ENCODE measurements at places on chromosomes 13 and 19.

DNA sequence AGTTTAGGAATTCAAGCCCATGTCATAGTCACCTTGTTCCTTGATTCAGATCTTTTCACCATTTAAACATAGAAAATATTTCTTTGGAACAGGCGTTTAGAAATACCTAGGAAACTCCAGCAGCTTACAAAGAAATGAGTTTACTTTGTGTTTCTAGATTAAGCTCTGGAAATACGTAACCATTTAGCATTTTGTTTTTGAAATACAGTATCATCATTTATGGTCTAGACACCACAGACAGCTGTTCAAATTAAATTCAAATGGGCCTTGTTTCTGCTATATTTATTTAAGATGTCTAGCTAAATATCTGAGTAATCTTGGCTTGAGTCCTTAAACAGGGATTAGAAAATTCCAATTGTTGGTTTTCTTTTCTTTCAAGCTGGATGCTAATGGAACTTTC lies 228.5 kb downstream of the NDFIP2 start:
- DNase-seq = no peak

GRCh38 chr13:113126265-113127150 lies 3.9 kb downstream of the F10 start:
- no peak for DNase-seq

- DNase-seq = peak; percentile 61
Measured at GRCh38 chr19:17282488-17283125, 906 bp downstream of the ANKLE1 start.

DNA sequence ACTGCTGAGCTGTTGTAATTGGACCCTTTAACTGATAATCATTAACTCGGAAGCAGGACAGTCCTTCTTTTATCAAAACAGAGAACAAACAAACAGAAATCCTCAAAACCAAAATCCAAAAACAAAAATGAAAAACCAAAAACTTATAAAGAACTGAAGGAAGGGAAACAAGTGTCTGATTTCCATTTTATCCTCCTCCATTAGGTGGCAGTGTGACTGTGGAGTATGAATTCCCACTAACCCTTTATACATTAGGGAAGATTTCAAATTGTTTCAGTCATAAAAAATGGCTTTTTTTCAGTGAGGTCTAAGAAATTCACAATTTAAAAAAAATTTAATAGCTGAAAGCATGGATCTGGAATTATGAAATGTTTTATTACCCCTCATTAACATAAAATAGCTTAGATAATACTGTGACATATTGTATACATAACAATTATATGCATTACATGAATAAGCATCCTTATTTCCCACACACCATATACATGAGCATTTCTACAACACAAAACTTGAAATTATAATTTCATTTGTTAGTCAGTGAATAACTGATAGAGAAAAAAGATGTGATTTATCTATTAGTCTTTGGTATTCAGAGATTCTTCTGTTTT lies 1074.3 kb upstream of the PCDH9 start:
- no peak for DNase-seq

- no peak for DNase-seq
Measured at GRCh38 chr19:2216361-2217225, 19.5 kb downstream of the PLEKHJ1 start.

DNA sequence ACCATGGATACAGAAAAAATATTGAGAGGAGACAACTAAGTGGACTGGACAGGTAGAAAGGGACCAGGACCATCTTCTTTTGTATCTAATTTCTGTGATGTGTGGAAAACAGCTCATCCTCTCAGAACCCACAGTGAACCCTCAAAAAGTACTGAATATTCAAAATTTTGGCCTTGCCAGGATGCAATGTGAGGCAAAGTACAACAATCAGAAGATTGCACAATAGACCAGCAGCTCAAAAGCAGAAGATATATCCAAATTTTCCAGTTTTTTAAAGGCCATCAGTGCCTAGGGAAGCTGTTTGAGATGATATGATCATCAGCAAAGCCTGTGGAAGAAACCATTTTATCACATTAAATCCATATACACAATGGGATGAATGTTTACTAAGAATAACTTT lies 973.3 kb upstream of the MIR17HG start:
- DNase-seq = no peak

GRCh38 chr19:50402544-50403301 lies 16.0 kb upstream of the SPIB start:
- DNase-seq = no peak

- no peak for DNase-seq
Measured at GRCh38 chr19:46502891-46503290, 7.2 kb upstream of the PNMA8B start.

DNA sequence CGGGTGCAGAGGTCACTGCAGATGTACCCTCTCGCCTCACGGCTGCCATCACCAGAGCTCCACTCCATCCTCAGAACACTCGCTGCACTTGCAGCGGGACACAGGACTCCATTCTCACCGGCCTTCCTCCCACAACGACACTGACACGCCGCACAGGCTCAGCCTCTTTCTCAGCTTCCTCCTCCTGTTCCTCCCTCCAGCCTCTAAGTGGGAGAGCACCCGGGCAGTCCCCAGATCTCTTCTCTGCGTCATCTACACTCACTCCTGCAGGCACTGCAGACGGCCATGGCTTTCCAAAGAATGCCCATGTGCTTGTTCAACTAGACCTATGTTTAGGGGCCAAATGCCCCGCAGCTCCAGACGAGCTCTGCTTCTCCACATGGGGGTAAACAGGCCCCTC lies 14.3 kb upstream of the FKRP start:
- no peak for DNase-seq

DNA sequence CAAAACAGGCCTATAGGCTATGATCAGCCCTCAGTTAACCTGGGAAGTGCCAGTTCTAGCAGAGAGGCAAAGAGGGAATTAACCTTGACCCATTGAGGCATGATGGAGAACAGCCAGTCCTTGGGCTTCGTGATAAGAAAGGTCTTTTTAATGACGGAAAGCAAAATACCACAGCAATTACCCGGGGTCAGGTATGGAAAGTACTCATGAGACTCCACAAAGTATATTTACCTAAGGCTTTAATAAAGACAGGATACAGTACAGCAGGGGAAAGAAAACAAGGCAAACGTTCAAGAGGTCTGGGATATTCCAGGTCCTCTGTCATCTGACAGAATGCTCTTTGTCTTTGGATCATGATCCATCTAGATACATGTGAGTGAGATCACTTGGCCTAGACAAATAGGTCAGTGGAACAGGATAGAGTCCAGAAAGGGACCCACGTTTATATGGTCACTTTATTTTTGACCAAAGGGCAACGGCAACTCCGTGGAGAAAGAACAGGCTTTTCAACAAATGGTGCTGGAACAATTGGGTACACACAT lies 52.2 kb downstream of the WDFY2 start:
- no peak for DNase-seq

GRCh38 chr13:66222926-66223325 lies 1007.2 kb downstream of the PCDH9 start:
- DNase-seq = no peak

- DNase-seq = no peak
Measured at GRCh38 chr19:15180451-15181390, 20.1 kb downstream of the NOTCH3 start.

GRCh38 chr13:30026093-30026492 lies 175.7 kb upstream of the UBL3 start:
- DNase-seq = no peak

DNA sequence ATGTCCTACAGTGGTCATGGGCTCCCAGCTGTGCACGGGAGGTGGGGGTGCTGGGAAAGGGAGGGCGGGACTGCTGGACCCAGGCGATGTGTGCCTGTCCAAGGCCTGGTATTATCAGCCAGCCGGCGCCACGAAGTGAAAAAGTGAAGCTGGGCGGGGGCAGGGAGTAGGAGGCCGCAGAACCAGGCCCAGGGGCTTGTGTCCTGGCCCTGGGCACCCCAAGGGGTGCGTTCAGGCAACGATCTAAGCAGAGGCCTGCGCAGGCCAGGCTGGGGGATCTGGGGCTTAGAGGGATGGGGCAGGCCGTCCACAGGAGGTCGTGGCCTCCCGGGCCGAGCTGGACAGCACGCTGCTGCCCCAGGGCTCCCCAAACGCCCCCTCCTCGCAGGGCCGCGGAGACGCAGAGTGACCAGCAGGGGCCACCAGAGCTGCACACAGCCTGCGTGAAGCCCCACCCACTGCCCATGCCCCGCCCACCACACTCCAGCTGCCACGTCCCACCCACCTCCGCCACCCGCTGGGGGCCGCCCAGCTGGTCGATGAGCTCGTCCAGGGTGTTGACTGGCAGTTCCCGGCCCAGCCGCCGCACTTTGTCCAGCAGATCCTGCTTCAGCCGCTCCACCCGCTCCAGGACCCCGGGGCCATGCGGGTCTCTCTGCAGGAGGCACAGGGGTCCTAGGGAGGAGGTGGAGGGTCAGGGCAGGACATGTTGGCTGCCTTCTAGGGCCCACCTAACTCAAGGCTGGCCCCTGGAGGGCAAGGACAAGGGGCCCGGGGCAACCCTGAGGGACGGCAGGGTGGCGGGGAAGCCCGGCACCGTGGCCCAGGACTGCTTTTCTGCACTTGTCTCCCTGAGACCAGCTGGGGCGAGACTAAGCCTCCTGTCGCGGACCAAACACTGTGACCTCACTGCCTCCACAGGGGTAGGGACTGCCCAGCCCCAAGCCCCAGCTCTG lies 9.5 kb downstream of the GPX4 start:
- peak; percentile 56 for DNase-seq

GRCh38 chr13:23618341-23618740 lies 48.1 kb downstream of the TNFRSF19 start:
- no peak for DNase-seq

- DNase-seq = no peak
Measured at GRCh38 chr13:111027458-111028439, 87.4 kb upstream of the ARHGEF7 start.

DNA sequence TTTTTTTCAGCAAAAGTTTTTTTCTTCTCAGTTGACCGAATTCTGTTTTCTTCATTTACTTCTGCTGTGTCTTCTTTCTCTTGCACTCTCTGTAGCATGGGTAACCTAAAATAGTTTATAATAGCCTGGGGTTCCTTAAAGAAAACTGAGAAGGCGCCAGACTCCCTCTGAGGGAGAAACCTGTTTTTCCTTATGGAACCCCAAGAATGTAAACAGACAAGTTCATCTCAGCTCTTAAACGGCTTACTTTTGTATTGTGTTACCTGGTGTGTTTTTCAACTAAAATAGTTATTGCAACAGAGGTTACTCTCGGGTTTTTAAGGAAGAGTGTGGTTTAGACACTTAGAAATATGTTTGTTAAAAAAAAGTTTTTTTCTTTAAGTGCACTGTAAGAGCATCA lies 23.8 kb upstream of the TM9SF2 start:
- DNase-seq = no peak

- no peak for DNase-seq
Measured at GRCh38 chr13:97337985-97338499, 95.9 kb upstream of the RAP2A start.

DNA sequence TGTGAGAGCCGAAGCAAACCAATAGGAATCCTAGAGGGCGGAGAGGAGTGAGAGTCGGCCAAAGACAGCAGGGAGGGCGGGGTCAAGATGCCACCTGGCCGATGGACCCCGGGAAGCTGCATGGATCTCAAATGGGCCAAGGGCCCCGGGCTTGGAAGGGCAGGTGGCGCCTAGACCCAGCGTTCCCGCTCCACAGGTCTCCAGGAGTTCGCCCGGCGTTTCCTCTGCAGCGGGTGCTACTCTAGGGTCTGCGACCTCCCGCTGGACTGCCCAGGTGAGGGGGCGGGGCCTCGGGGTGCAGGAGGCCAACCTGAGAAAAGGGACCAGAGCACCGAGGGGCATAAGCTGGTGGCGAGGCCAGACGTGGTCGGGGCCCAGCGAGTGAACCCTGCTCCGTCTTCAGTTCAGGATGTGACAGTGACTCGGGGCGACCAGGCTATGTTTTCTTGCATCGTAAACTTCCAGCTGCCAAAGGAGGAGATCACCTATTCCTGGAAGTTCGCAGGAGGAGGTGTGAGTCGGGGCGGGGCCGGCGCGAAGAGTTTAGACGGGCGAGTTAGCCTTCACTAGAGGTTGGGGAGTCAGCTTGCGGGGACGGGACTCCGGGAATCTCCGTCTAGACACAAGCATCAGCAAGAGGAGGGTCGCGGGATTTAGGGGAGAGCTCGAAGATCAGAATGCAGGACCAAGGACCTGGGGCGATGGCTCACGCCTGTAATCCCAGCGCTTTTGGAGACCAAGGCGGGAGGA lies 9.9 kb downstream of the SPACA6 start:
- no peak for DNase-seq

DNA sequence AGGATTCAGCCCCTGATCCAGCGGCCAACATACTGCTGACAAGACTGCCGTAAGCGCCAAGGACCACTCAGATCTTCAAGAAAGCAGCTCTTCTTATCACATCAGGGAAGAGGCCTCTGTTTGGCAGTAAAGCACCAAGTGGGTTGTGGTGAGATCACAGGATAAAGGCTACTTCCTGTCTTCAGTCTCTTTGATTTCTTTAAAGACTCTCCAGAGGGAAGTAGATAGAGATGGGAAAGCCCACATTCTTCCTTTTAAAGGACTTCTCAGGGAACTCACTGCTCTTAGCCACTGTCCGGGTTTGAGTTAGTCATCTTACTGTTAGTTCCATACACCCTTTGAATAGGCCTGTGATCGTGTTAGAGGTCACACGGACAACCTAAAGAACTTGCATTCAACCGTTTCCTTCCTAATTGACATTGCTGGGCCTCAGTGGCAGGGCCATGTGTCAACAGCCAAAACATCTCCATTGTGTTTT lies 47.2 kb upstream of the POMP start:
- no peak for DNase-seq

- DNase-seq = no peak
Measured at GRCh38 chr19:33622809-33623511, 1.2 kb downstream of the CHST8 start.

DNA sequence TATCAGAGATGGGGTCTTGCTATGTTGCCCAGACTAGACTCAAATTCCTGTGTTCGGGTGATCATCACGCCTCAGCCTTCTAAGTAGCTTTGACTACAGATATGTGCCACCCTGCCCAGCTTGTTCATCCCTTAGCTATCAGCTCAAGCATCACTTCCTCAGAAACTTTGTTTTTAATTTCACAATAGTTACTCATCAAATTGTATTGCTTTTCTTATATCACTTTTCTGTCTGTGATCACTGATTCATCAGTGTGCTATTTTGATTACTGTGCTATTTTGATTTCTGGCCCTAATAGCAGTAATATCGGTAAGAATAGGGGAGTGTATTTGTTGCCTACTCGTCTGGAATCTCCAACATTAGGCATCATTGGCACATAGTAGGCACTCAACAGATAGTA lies 878.6 kb upstream of the PCDH20 start:
- DNase-seq = no peak

DNA sequence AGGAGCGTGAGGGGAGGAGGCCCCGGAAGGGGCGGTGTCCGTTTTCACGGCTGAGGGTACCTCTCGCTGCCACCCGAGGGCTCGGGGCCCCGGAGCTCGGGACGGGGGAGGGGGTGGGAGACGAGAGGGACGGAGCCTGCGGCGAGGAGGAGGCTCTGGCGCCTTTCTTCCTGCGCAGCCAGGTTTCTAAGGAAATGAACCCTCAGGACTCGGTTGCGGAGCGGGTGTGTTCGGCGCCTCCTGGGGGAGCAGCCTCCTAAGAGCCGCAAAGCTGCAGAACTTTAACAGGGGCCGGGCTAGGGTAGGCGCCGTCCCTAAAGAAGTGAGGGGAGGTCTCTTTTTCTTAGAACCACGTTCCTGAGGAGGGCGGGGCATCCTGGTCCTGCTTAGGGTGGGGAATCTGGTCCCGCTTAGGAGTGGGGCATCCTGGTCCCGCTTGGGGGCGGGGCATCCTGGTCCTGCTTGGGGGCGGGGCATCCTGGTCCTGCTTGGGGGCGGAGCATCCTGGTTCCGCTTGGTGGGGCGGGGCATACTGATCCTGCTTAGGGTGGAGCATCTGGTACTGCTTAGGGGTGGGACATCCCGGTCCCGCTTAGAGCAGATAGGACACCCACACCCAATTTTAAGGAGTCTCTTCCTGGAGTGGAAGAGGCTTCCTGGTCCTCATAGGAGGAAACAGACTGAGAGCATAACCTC lies 6.2 kb downstream of the SYT5 start:
- DNase-seq = no peak
